ENCODE measurements at places on chromosomes 6 and 20.

GRCh38 chr6:89145091-89145955 is 532 bp upstream of the PM20D2 start:
- DNase-seq, result no peak

DNA sequence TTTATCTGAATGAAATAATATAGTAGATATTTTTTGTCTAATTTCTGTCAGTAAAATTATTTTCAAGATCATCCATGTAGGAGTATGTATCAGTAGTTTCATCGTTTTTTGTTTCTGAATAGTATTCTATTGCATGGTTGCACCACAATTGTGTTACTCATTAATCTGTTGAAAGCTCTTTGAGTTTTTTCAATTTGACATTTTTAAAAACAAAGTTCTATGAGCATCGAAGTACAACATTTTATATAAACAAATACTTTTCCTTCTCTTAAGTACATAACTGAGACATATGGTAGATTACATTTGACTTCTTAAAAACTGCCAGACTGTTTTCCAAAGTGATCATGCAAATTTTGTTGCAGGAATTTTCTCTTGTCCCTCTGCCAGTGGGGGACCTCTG is 1113.1 kb upstream of the CITED2 start:
- DNase-seq, result no peak

- DNase-seq, result no peak
Measured at GRCh38 chr20:50020288-50020687, 37.5 kb downstream of the SNAI1 start.

DNA sequence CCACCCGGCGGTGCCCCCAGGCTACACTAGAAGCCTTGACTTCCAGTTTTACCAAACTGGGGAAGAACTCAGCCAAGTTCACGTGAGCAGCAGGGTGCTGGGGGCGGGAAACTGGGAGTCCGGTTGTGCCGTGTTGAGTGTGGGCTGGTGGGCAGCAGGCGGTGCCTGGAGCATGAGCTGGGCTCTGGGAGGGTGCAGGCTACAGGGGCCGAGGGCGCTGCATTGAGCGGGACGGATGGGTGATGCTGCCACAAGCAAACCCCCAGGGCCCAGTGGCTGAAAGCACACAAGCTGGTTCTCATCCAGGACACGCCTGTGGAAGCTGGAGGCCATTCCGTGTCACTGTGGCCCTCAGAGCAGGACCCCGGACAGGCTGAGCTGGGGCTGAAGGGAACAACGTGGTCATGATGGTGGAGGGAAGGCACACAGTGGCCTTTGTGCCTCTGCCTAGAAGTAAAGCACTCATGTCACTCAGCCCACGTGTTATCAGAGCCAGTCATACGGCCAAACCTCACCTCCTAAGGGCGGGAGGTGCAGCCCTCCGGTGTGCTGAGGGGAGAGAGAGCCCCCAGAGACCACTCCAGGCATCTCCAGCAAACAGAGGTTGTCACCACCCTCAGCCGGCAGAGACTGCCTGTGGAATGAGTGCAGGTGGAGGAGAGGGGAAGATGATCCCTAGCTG is 29.5 kb downstream of the RBM38 start:
- DNase-seq, result no peak

- DNase-seq, result no peak
Measured at GRCh38 chr6:124073820-124074587, 270.3 kb downstream of the NKAIN2 start.

DNA sequence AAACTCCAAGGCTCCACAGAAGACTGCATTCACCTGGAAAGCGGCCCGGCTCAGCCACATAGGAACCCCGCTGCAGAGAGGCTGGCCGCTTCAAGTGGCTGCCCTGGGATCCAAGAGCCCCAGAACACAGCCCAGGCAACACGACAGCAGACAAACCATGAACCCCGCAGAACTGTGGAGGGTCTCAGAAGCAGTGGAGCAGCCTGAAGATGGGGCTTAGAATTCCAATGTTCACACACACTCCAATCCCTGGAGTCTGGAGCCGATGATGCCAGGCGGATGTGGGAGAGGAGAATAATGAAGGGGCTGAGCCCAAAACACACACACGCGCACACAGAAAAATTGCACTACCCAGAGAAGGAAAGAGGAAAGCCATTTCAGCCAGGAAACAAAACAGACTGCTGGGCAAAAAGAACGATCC is 52.4 kb downstream of the NINL start:
- no peak for DNase-seq

Data from activated CD4-positive, alpha-beta T cell treated with anti-CD3 and anti-CD28 coated beads, Interleukin-2, amount 50 U/mL, for 4 hours (primary cell).